ENCODE measurements at places on chromosomes 3 and 15.

DNA sequence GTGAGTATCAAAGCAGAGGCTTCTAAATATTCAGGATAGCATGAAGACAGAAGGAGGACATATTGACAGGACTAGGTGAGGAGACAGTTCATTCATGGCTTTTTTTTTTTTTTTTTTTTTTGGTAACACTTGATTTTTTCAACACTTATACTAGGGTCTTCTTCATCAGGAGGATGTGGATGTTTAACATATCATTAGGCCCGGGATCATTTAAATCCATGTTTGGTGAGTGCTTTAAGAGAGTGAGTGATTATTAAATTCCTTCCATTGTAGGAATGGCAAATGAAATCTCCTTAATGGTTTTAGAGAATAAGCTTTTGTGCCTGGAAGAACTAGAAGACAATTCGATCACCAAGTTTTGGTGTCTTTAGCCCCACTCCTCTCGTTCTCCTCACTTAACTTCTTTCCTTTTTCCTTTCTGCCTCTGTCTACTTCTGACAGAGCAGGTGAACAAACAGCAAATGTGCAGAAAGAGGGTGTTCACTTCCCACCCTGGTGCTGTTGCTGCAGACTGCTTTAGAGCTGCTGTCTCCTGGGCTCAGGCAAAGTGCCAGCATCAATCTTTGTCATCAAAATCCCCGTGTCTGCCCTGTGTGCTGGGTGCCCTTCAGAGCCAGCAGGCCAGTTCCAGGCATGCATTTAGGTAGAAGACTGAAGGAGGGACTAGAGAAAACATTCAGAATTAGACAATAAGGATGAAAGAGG is 35.6 kb upstream of the RAB11A start:
- peak; percentile 13 for DNase-seq

GRCh38 chr3:10836676-10837075 is 20.6 kb downstream of the SLC6A11 start:
- no peak for DNase-seq

GRCh38 chr3:63993653-63994079 is 29.6 kb downstream of the PSMD6 start:
- peak; percentile 26 for DNase-seq

DNA sequence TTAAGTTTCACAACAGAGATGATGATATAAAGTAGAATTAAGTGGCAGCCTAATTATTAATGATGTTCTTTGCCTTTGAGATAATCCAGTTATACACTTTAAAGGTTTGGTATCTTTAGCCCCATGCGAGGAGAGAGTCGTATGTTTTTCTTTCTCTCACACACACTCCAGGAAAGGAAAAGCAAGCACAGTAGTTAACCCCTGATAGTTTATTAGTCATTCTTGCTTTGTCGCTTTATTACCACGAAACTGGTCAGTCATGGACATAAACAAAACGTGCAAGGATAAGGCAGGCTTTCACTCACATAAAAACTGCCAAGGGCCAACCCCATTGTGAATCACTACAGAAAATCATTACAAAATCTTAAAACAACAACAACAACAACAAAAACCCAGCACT is 866.9 kb downstream of the FHIT start:
- no peak for DNase-seq

GRCh38 chr3:157166115-157166514 is 6.2 kb upstream of the CCNL1 start:
- no peak for DNase-seq

DNA sequence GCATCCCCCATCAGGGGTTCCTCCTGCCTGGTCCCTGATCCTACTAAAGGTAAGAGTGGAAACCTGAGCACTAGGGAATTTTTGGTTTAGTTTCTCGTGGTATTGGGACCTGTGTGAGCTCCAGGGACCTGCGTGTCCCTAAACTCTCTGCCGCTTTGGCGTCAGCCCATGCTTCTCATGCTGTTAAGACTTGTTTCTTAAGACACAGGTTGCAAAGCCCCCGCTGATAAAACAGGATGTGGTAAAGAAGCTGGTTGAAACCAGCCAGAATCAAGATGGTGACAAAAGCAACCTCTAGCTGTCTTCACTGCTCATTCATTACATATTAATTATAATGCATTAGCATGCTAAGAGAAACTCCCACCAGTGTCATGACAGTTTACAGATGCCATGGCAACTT is 64.6 kb downstream of the LYZL4 start:
- no peak for DNase-seq

DNA sequence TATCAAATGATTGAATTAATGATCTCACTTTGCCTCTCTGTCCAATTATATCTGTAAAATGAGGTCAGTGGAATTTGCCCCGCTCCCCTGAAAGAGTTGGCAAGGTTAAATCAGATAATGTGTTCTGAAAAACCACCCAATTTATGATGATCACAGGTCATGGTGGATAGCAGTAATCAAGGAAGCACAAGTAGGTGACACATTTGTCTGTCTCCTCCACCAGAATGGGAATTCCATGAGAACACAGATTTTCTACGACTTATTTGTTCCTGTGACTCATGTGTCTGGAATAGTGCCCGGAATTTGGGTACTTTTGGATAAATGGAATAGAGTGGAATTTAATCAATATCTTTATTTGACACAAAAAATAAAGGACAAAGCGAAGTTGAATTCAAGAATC is 220.9 kb upstream of the SUCLG2 start:
- DNase-seq, result no peak
